ENCODE measurements at places on chromosomes 4 and X.
A peak's percentile ranks its signal among the peaks of the same experiment; 100 is the strongest.

GRCh38 chrX:150663073-150663472 lies 30.1 kb upstream of the MTMR1 start:
- DNase-seq: peak; percentile 2

- no peak for DNase-seq
Measured at GRCh38 chr4:185086053-185086452, 57.0 kb upstream of the SLC25A4 start.

- DNase-seq: no peak
Measured at GRCh38 chr4:155609455-155610059, 57.1 kb upstream of the GUCY1A1 start.

GRCh38 chr4:74005528-74005927 lies 7.1 kb upstream of the CXCL5 start:
- no peak for DNase-seq

DNA sequence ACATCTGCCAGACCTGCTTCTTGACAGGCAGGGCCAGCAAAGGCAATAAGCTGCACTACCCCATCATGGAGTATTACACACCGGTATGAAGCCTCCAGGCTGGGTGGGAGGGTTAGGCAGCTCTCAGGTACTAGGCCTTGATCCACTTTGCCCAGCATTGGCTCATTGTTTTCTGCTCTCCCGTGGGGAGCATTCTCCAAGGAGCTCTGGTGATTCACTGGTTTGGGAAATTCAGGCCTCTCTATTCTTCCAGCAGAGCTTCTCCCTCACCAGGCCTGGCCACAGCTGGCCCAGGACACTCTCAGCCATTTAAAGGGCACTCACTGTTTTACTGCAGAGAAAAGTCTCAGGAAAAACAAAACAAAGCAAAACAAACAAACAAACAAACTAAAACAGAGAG lies 33.0 kb downstream of the DRP2 start:
- DNase-seq: no peak

GRCh38 chr4:19936476-19936875 lies 315.2 kb upstream of the SLIT2 start:
- no peak for DNase-seq

- DNase-seq: no peak
Measured at GRCh38 chrX:106692425-106693065, 34.0 kb upstream of the RNF128 start.
